ENCODE measurements at places on chromosomes 12 and 14.

DNA sequence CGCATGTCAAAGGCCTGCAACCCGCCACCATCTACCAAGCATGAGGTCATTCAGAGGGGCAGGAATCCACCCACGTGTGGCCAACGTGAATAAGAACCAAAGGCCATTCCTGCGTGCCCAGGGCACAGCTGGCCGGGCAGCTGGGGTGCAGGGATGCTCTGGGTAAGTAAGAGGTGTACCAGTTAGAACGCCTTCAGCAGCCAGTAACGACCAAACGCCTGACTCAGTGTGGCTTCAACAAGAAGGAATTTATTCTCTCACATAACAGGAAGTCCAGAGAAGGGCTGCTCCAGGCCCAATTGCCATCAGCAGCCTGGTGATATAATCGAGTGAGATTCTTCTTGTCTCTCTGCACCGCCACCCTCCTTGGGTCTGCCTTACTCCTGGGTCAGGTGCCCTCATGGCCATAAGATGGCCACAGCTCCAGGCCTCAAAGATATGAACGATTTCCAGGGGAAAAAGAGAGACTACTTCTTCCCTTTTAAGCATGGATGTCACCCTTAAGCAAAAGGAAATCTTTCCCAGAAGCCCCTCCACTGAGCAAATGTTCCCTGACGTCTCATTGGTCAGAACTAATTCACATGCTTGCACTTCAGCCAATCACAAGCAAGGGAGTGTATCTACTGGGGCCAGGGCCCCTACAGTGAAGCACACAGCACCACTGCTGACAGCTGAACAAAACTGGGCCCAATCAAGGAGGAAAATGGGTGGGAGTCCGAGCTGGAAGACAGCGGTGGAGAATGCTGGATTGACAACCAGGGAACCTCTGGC is 7.3 kb downstream of the TTC7B start:
- DNase-seq = no peak

DNA sequence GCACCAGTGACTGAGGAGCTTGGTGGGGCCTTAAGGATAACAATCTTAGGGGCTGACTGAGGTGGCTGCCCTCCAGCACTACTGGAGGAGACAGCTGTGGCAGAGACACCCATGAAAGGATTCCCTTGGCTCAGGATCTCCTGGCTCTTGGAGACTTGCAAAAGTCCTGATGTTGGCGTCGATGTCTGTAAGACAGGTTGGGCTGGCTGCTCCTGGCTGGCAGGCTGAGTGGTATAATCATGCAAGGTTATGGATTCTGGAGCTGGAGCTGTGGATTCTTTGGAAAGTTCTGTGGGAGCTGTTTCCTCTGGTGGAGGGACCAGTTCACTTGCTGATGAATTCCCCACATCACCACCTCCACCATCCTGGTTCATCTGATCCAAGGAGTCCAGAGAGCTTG is 24.8 kb downstream of the CHD8 start:
- no peak for DNase-seq

GRCh38 chr12:113088037-113088436 is 31.5 kb downstream of the DTX1 start:
- DNase-seq = no peak

- no peak for DNase-seq
These were observed 57.7 kb downstream of the MVK start for GRCh38 chr12:109631302-109631701.

DNA sequence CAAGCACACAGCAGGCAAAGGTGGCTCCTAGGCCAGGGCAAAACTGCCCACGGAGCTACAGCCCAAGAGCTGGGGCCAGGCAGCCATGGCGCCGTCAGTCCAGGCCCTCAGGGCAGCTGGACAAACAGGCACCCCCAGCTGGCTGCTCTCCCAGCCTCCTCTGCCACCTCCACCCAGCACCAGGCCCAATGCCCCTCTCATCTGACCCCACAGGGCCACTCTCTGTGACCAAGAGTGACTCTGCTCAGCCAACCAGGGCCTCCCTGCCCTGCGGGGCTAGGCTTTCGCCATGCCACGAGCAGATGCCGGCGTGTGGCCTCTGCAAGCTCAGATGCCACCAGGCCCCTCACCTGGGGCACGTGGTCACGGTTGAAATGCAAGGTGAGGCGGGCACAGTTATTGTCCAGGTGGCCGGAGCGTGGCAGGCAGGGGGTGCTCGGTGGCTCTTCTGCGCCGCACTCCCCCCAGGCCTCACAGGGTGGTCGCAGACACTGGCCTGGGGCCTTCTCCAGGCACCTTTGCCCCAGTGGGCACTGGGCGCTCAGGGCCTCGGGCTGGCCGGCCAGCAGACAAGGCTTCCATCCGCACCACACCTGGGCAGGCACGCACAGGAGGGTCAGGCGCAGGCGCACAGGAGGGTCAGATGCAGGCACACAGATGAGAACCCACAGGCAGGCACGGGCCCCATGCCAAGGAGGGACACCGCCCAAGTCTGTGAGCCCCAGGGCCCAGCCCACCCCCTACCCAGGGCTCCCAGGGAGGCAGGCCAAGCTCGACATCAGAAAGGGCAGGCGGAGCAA is 23.0 kb downstream of the JAG2 start:
- no peak for DNase-seq

- DNase-seq = no peak
These were observed 34.1 kb upstream of the STON2 start for GRCh38 chr14:81434230-81434629.
